Stimulated activated CD4-positive, alpha-beta T cell treated with anti-CD3 and anti-CD28 coated beads, Interleukin-1b, Interleukin-23, amount 100 ng/mL, for 4 hours (primary cell): ENCODE measurements at places on chromosomes 3 and 15.

DNA sequence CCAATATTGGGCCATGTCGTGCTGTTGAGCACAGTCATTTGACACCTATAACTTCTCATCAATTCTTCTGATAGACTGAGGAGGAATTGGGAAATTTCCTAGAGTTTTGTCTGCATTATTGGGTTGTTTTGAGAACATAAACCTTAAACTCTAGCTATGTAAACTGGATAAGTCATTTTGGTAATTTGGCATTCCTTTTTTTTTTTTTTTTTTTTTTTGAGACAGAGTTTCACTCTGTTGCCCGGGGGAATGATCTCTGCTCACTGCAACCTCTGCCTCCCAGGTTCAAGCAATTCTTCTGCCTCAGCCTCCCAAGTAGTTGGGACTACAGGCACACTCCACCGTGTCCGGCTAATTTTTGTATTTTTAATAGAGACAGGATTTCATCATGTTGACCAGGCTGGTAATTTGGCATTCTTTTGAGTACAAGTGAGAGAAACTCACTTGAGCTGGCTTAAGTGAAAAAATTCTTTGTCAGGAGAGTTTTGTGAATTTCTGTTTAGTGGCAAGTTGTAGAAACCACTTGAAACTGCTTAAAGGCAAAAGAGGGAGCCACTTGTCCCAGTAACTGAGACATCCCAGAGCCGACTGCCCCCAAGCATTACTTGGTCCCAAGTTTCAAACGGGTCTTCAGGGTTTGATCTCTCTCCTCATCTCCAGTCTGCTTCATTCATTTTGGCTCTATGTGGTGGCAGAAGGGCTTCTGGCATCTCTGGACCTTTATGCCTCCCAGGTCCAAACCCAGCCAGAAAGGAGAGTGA lies 34.9 kb downstream of the FLNB start:
- DNase-seq = no peak

DNA sequence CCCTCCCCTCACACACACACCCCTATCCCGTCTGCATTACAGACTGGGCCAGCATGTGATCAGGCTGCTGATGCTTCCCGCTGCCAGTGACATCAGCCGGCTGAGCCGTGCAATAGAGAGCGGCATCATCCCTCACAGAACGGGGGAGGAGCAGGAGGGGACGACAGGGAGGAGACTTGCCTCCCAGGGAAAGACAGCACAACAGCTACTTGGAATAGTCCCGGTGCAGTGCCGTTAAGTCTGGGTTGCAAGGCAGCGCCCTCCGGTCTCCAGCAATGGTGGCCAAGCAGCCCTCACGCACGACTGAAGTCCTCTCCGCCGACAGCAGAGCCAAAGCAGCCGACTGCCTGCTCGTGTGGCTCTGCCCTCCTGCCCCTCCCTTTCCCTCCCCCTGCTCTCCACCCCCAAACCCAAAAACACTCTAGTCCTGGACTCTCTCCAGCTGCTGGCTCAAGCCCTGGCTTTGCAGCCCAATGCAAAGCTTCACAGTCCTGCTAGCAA lies 31.5 kb upstream of the RPS17 start:
- no peak for DNase-seq

- DNase-seq = no peak
Measured at GRCh38 chr3:42520336-42520735, 17.9 kb downstream of the VIPR1 start.

GRCh38 chr3:152644478-152644877 lies 190.5 kb upstream of the P2RY1 start:
- DNase-seq = no peak

DNA sequence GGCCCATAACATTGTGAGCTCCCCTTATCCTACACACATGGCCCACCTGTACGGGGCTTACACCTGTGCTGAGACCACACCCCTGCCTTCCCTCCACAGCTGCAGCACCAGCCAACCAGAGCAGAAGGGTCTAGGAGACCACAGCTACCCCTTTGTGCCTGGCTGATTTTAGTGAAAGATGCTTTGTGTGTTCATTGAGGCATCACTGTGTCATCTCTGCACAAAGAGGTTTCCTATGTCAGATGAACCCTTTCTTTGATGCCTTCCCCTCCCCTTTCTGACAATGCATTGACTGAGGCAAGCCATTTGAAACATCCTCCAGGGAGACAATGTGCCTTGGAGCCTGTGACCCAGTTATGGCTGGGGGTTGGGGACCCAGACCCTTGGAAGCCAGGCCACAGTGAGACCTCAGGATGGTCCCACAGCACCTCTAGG lies 54.9 kb upstream of the SLC7A14 start:
- DNase-seq = no peak

DNA sequence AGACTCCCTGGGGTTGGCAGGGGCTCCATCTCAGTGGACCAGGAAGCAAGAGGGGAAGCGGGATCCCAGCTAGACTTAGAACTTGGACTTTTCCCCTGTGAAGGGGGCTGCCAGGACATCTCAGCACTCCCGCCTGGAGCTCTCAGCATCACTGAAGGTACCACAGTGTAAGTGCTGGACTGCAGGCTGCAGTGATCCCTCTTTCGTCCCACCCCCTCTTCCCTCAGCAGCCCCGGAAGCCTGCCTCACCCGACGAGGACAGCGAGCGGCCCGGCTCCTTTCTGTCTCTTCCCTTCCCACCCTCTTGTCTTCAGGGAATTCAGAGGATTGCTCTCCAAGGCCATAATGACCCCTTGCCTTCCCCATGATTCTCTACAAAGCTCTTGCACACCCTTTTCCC lies 94.4 kb downstream of the ANP32A start:
- DNase-seq = no peak

GRCh38 chr3:129513705-129514104 lies 14.7 kb upstream of the RHO start:
- no peak for DNase-seq

GRCh38 chr3:179244878-179245277 lies 6.0 kb downstream of the KCNMB3 start:
- no peak for DNase-seq

GRCh38 chr3:50371133-50371685 lies 11.9 kb upstream of the TMEM115 start:
- no peak for DNase-seq

GRCh38 chr3:159823780-159824179 lies 164.9 kb upstream of the IL12A start:
- no peak for DNase-seq

DNA sequence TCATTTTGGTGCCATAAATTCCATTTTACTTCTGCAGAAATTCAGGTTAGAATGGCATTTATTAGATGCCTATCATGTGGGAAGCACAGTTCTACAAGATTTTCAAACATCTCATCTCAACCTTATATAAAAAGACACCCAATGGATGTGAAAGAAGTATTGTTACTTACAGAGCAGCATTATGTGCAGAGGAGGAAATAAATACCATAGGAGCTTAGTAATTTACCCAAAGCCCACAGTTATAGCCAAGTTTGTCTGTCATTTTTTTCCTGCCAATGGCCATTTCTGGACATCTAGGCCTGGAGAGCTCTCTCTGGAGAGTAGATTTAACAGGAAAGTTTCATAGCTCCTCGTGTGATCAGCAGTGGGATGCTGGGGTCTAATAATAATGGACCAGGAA lies 659.4 kb upstream of the NAALADL2 start:
- no peak for DNase-seq

GRCh38 chr15:81336568-81336967 lies 12.6 kb upstream of the STARD5 start:
- peak; percentile 36 for DNase-seq

GRCh38 chr3:152244517-152244888 lies 24.2 kb upstream of the MBNL1 start:
- DNase-seq = no peak

GRCh38 chr15:41798607-41799487 lies 24.6 kb downstream of the MAPKBP1 start:
- no peak for DNase-seq

- no peak for DNase-seq
Measured at GRCh38 chr3:183492849-183493179, 62.7 kb downstream of the KLHL6 start.

GRCh38 chr3:64495121-64495780 lies 192.5 kb downstream of the ADAMTS9 start:
- no peak for DNase-seq

- no peak for DNase-seq
Measured at GRCh38 chr3:111714305-111714704, 119.2 kb upstream of the ZBED2 start.

DNA sequence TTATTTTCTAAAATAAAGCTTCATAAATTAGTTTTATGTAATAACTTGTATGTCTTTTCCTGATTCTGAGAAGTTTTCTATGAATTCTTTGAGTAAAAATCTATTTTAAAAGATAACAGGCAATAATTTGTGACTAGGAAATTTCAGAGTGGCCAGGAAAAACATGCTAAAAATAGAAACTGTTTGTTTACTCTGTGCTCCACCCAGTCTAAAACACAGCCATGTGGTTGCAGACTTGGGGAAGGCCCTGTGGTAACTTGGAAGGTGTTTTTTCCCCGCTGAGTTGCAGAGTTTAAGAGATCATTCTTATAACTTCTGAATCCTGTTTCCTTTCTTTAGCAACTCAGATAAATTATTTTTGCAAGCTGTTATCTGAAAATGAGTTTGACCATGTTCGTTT lies 21.9 kb downstream of the PLCL2 start:
- no peak for DNase-seq

- no peak for DNase-seq
Measured at GRCh38 chr3:76403556-76403955, 618.2 kb upstream of the ZNF717 start.

GRCh38 chr3:40997711-40998519 lies 201.4 kb upstream of the CTNNB1 start:
- no peak for DNase-seq

DNA sequence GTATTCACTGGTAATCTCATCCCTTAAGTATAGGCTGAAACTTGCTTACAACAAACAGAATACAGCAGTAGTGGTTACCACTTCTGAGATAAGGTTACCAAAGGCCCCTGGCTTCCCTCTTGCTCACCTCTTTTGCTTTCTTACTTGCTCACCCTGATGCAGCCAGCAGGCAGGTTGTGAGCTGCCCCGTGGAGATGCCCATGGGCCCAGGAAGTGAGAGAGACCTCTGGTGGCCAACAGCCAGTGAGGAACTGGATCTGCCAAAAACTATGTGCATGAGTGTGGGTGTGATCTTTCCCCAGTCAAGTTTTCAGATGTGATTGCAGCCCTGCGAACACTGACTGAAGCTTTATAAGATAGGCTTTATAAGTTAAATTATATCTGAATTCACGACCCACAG lies 48.7 kb downstream of the NMNAT3 start:
- no peak for DNase-seq

GRCh38 chr3:42786212-42786611 lies 13.2 kb upstream of the CCDC13 start:
- no peak for DNase-seq

DNA sequence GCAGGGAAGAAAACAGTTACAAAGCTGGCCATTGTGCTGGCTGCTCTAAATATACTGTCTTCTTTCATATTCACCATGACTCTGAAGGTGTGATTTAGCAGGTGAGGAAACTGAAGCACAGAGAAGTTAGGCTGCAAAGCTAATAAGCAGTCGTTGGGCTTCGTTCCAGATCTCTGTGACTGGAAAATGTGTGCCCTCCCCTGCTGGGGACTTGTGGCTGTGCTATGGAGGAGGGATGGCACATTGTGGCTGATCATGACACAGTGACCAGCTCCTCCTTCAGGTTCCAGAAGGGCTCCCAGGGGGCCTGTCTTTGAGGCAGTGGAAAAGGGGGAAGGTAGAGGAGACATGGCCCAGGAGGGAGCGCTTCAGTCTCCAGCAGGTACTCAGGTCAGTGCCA lies 19.2 kb downstream of the PXK start:
- DNase-seq = no peak

DNA sequence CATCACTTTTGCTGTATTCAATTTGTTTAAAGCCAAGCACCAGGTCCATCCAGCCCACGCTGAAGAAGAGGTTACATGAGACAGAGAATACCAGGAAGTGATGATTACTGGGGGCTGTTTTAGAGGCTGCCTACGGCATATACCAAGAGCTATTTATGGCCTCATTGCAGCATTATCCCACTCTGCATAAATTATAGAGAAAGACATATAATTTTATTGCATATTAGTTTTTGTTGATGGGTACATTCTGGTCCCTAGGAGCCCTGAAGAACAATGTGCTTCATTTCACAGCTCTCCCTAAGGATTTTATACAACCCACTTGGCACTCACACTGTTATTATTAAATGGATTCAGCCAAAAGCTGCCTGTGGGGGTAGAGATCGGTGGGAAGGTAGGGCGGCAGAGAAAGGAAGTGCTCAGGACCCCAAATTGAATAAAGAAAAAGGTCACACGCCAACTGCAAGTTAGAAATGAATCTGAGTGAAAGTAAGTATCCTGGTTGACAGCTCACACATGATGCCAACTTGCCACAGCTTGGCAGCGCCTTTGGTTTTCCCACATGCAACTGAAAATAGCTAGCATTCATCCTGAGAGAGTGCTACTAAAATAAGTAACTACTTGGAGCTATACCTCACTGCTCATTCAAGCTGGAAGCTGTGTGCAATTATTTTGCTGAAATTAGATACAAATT lies 73.7 kb downstream of the CCNL1 start:
- DNase-seq = no peak

DNA sequence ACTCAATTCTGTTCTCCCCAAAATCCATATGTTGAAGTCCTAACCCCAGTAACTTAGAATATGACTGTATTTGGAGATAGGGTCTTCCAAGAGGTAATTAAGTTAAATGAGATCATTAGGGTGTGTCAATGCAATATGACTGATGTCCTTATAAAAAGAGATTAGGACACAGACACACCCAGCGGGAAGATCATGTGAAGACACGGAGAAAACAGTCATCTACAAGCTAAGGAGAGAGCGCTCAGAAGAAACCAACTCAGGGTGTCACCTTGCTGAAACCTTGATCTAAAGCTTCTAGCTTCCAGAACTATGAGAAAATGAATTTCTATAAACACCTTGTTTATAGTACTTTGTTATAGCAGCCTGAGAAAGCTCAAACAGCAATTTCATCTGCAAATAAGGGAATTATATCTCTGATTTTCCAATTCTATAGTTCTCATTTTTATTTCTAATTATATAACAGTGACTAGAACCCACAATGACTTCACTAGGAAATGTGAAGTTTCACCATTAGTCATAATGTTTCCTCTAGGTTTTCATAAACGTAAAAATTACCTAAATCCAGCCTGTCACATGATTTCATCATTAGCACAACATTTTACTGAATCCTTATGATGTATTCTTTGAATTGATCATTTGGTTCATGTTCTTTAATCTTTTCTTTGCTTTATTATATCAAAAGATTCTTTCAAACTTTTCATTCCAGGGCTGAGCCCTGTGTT lies 459.1 kb upstream of the MDFIC2 start:
- no peak for DNase-seq

- no peak for DNase-seq
Measured at GRCh38 chr3:134749174-134749573, 45.9 kb upstream of the EPHB1 start.

- no peak for DNase-seq
Measured at GRCh38 chr15:66891776-66892175, 173.6 kb upstream of the SMAD3 start.

DNA sequence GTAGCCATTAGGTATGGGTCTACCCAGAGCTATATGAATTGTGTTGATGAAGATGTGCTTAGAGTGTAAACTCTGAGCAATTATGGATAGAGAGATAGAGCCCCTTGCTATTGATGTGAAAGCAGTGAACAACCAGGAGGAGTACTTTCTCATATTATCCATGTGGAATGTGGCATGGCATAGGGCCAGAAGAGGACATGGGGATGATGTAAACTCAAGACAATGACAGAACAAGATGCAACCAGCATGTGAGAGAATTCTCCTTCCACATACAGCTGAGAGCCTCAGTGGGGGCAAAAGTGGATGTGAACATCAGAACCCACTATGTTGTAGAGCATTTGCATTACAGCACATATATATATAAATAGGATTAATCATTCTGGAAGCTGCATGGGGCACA lies 36.4 kb upstream of the BNC1 start:
- DNase-seq = no peak
